ENCODE measurements at places on chromosomes 4 and X.

DNA sequence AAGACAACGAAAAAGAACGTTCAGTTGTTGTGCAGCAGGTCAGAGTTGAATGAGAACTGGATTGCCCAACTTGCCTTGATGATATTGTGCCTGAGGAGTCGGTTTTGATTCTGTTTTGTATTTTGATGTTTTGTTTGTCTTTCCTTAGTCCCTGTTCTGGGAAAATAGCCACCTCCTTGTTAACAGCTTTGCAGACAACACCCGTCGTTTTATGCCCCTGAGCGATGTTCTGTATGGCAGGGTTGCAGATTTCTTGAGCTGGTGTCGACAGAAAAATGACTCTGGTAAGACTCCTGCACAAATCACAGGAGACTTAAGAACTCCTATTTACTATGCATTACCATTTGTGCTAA is 4.5 kb downstream of the BST1 start:
- DNase-seq: no peak

DNA sequence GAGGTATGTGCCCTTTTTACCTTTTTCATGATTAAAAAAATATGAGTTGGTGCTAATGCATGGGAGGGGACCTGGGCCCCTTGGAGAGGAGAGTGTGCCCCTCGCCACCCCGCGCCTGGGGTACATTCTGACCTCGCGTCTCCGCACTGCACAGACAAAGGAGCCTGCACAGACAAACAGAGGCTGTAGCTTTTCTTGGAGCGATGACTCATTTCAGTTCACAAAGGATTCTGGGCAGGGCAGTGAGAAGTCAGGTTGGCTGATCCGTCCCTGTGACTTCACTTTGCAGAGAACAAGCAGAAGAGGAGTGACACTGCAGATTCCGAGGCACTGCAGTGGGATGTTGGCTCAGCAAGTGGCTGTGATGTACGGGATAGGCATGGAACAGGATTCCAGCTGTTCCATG is 82.9 kb downstream of the STOX2 start:
- DNase-seq: peak; percentile 95

- DNase-seq: no peak
Observed at GRCh38 chrX:6226596-6227452, 1.8 kb downstream of the NLGN4X start.

DNA sequence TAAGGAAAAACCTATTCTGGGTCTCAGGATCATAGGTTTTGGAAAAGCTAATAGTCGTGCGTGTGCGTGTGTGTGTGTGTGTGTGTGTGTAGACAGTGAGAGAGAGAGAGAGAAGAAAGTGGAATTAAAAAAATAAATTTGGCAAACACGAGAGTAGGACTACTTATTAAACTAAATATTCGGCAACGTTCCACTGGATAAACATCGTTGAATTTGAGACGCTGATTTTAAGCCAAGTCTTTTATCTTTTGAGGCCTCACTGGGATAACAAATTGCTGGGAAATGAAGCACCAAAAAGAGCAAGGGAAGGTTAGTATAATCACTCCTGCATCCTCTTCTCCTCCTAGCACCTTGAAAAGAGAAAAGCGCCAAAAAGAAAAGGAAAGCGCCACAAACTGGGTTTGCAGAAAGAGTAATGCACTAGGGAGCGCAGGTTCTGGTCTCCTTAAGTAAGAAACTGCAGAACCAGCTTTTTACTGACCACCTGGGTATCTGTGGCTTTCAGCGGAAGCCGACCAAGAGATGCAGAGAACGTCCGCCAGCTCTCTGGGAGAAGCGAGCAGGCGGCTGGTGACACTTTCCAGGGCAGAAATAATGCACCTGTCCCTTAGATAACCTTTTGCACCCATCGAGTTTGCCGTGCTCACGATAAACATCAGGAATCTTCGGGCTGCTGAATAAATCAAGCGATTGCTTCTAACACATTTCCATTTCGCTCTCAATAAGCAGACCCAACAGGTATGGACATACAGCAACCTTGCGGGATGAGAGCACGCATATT is 3.4 kb downstream of the ATOH1 start:
- no peak for DNase-seq

- peak; percentile 78 for DNase-seq
Observed at GRCh38 chr4:161320377-161320776, 843.4 kb downstream of the FSTL5 start.

Measured in DMS53 (cell line).